ENCODE measurements at places on chromosomes 2 and 18.

GRCh38 chr18:10562773-10563160, 36.9 kb downstream of the NAPG start:
- peak; percentile 45 for DNase-seq

GRCh38 chr2:79630060-79630459, 117.2 kb downstream of the CTNNA2 start:
- DNase-seq, result peak; percentile 4

DNA sequence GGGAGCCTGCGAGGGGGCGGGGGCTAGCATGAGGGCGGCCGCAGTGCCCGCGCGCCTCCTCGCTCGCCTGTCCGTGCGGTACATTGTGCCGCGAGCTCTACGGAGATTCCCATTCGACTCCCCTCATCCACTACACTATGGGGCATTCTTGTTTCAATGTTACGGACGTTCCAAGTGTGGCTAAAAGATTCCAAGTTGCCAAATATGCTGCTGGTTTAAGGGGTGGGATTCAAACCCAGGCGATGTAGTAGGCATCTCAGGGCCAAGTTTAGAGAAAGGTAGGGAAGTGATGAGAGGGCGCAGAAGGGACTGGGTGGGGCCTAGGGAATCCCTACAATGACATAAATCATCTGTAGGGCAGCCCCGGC, 10.0 kb upstream of the CRYBA2 start:
- no peak for DNase-seq

DNA sequence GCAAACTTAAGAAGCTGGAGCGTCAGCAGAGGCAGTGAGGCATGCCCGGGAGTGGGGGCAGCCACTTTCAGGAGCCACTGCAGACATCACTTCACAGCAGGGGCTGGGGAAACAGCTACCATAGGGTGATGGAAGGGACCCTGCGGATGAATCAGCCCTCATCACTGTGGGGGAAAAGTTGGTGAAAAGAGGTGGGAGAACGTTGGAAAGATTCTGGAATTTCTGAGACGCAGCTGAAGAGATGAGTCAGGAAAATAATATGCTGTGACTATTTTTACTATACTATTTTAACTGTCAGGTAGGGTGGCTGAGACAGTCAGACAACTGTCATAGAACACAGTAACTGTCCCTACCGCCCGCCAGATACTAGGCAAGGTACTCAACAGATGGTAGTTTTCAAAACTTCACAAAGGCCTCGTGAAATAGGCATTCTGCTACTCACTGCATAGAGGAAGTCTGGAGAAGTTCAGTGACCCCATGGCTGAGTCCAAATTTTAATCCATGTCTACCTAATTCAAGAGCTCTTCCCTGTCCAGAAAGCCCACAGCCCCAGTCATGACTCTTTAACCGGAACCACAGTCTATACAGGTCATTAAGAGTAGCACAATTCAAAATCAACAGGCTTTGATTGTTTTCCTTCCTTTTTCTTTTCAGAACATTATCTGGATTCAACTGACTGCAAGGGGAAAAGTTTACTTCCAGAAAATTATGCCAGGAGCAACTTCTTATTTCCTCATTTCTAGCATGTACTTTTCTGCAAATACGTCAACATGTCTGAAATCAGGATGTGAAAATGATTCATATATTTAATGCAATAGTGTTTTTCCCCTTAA, 39.3 kb upstream of the EPB41L3 start:
- DNase-seq, result peak; percentile 87

GRCh38 chr2:235876099-235876679, 292.0 kb downstream of the GBX2 start:
- no peak for DNase-seq

- no peak for DNase-seq
Observed at GRCh38 chr2:120594856-120595685, 140.6 kb upstream of the GLI2 start.

GRCh38 chr2:217622205-217623060, 380.4 kb downstream of the TNS1 start:
- peak; percentile 79 for DNase-seq

DNA sequence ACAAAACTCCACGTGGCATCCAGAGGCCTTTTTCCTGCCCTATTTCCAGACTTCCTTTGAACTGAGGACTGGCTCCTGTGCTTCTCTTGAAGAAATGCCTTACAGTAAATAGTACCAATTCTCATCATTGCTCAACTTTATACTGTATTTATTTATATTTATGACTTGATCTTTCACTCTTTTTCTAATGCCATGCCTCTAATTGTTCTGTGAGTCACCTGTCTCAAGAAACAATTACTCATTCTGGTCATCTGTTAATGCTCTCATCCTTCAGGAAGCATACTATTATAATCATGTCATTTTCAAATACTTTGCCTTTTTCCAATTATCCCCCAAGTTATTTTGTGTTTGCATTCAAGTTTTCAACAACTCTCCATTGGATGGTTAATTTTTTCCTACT, 85.9 kb downstream of the DCDC2C start:
- peak; percentile 43 for DNase-seq

GRCh38 chr2:48278590-48278989, 251.4 kb upstream of the STON1 start:
- no peak for DNase-seq

GRCh38 chr2:20983844-20984243, 60.0 kb downstream of the APOB start:
- no peak for DNase-seq

DNA sequence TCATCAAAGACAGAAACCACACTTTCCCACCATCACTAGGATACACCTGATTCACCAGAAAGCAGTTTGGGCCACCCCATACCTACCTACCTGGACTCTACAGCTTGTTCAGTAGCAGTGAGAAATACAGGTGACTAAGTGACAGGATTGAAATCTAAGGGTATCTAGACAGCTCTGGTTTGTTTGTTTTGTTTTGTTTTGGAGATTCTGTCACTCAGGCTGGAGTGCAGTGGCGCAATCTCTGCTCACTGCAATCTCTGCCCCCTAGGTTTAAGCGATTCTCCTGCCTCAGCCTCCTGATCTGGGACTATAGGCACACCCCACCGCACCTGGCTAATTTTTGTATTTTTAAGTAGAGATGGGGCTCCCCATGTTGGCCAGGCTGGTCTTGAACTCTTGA, 3.1 kb downstream of the TTC21B start:
- DNase-seq, result no peak

DNA sequence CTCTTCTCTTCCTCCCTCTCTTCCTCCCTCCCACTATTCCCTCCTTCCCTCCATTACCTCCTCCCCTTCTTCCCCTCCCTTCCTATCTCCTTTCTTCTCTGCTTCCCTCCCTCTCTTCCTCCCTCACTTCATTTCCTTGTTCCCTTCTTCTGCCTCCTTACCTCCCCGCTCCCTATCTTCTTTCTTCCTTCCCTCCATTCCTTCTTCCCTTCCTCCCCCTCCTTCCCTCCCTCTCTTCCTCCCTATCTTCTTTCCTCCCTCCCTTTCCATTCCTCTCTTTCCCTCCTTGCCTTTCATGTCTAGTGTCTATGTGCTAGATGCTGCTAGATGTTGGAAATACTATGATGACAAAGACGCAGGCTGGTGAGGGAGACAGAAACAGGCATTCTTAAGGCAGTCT, 246.0 kb downstream of the TDRD15 start:
- DNase-seq, result no peak

DNA sequence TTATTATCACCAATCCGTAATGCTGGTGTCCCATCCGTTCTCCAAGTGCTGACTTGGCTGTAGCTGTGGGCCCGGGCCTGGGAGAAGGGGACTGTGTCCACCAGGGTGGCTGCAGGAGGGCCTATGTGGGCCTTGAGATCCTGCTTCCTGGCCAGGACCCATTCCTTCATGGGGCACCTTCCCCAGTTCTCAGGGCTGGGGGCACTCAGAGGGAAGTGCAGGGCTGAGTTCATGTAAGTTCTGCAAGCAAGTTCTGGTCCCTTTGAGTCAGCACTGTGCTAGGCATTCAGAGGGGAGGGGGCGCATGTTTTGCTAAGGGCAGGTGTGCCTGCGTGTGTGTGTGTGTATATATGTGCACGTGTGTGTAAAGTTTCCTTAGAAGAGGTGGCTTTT, 94.0 kb downstream of the GLI2 start:
- no peak for DNase-seq

GRCh38 chr2:85723707-85724360, 29.7 kb downstream of the GNLY start:
- DNase-seq, result peak; percentile 56

DNA sequence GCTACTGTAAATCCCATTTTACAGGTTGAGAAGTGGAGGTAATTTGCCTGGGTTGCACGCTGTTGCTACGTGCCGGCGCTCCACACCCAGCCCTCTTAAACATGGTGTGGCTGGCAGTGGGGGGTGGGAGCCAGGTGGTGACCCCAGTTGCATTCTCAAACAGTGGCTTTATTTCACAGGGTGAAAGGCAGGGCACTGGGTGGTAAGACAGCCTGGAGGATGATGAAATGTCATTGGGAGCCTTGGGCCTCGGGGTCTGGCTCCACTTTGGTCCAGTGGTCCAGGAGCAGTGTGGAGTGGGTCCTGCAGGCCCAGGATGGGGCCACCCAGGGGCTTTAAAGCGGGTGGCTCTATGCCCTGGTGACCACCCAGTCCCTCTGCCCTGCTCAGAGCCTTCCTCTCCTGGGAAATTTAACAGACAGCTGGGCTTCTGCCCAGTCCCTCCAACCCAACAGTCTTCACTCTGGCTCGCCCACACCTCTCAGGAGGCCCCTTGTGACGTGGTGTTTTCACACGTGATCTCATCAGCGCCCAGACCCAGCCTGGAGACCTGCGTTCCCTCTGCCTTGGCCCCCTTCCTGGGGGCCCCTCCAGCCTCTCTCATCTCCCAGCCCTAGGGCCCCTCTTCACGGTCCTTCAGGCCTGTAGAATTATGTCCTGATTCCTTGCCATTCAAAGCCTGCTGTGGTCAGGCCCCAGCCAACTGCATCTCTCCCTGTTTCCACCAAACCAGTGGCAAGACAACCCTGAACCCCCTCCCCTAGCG, 92.5 kb downstream of the INHBB start:
- no peak for DNase-seq

- DNase-seq, result no peak
Observed at GRCh38 chr18:77073336-77074093, 59.1 kb downstream of the MBP start.

DNA sequence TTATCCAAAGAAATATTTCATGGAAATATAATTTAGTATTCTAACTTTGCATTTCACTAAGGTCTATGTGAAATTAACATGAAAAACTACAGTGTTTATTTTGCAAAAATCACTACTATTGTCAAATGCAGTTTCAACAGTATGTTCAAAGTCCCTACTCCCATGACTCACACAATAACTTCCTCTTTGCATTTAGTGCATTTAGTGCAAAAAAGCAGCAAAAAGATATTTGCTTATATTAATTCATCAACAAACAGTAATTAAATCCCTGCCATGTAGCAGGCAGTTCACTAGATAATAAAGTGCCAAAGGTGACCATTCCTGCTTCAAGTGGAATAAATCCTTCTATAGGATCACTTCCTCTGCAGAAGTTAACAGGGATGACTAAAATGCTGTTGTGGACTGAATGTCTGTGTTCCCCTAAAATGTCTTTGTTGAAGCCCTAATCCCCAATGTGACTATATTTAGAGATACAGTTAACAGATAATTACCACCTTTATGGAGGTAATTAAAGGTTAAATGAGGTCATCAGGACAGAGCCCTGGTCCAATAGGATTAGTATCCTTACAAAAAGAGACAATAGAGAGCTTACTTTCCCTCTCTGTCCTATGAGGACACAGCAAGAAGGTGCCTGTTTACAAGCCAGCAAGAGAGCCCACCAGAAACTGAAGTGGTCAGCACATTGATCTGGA, 61.7 kb downstream of the STK39 start:
- no peak for DNase-seq

DNA sequence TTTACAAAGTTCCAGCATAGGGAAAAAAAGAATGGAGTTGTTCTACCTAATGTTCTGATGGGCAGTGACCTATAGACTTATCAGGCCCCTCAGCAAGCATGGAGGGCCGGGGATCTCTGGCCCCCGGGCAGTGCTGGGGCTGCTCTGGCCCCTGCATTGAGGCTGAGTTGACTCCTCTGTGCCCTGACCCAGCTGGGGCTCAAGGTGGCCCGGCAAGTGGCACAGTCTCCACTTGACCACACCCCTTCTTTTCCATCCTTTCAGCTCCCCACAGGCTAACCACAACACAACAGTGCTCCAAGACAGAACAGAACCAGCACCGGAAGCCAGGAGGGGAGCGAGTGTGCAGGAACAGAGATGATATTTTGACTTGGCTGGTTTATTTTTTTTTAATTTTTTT, 19.9 kb downstream of the TOGARAM2 start:
- no peak for DNase-seq

- no peak for DNase-seq
Observed at GRCh38 chr2:217797661-217798069, 205.1 kb downstream of the TNS1 start.

DNA sequence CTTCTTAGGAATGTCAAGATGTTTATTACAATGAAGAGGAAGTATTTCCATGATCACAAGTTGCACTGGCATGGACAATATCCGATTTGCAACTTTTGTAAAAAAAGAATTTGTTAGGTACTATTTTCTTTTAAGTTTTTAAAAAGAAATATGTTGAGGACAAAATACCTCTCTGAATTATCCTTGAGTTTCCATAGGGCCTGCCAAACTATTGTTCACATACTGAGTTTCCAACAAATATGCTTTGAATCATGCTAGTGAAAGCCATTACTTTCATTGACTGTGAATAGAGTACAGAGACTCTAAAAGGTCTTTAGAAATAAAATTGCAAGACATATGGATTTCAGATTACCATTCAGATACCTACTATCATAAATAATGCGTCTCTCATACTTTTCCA, 566.1 kb downstream of the TMEM182 start:
- DNase-seq, result no peak

DNA sequence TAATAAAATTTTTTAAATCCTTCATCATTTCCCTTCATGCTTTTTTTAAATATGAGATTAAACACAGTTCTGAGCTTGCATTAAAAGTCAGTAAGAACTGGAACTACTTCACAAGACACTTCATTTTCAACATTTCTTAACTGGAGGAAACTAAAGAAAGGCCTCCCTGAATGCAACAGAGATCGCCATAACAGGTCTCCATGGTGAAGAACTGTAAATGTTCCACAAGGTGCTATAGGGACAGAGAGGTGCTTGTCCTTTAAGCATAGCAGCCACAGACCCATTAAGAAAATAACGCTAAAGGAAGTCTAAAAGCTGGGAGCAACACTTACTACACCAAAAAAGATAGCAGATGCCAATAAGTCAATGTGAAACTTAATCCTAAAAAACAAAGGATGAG, 8.5 kb downstream of the STAM2 start:
- DNase-seq, result no peak

GRCh38 chr2:105647731-105648130, 97.0 kb upstream of the NCK2 start:
- DNase-seq, result no peak

DNA sequence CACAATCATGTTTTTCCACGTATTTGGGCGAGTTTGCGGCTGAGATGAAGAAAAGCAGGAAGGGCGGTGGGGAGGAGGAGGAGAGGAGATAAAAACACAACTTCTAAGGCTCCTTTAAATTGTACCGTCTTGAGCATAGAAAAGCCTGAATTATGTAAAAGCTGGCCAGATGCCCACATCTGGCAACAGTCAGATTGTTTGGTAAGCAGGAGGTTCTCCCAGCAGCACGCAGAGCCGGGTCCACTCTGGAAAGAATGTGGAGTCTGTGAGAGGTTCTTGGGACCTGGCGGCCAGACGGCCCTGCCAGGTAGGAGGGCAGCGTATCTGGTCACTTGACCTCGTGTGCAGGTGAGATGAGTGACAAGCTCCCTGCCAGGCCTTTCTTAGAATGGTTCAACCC, 215.3 kb upstream of the APCDD1 start:
- DNase-seq, result peak; percentile 47

- DNase-seq, result no peak
Observed at GRCh38 chr2:57880967-57881366, 165.6 kb upstream of the VRK2 start.
